ENCODE measurements at places on chromosomes 3 and 15.

GRCh38 chr3:176431038-176431418, 766.3 kb downstream of the TBL1XR1 start:
- no peak for DNase-seq
- H3K27me3 ChIP-seq: no peaks in the 10 kb centered on the region
- H3K36me3 ChIP-seq: no peaks in the 10 kb centered on the region

GRCh38 chr15:64156652-64157331, 5.3 kb downstream of the SNX22 start:
- H3K27ac ChIP-seq: no peak overlapping the region
- peaks cover 27% of the 10 kb centered on the region for H3K36me3 ChIP-seq
- H3K4me1 ChIP-seq: no peaks in the 10 kb centered on the region
- H3K4me3 ChIP-seq: no peak overlapping the region
- no peak for DNase-seq
- no peaks in the 10 kb centered on the region for H3K27me3 ChIP-seq

GRCh38 chr15:45177285-45177684, 10.5 kb downstream of the SHF start:
- DNase-seq: no peak
- H3K4me1 ChIP-seq: no peaks in the 10 kb centered on the region
- H3K27me3 ChIP-seq: no peaks in the 10 kb centered on the region
- H3K36me3 ChIP-seq: no peaks in the 10 kb centered on the region
- no peak overlapping the region for H3K4me3 ChIP-seq

DNA sequence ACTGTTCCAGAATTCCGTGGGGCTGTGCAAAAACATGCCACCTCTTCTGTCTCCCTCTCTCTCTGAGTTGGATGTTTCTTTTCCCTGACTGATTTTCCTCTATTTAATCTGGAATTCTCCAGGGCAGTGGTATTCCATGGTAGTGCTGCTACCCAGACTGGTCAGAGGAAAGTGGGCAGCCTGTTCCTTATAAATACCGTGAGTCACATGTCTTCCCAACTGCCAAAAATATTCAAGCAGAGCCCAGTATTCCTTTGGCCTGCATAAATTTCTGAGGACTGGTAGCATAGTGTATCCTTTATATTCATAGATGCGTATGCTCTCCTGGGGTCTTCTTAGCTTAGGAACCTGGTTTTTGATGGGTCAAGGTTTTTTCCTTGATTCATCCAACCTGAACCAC, 40.9 kb downstream of the CEMIP start:
- no peaks in the 10 kb centered on the region for H3K27me3 ChIP-seq
- H3K27ac ChIP-seq: no peak overlapping the region
- peaks cover 8% of the 10 kb centered on the region for H3K4me1 ChIP-seq
- no peak overlapping the region for H3K4me3 ChIP-seq
- no peak for DNase-seq

- H3K4me1 ChIP-seq: no peaks in the 10 kb centered on the region
- peak; percentile 39 for DNase-seq
- no peak overlapping the region for H3K4me3 ChIP-seq
- no peaks in the 10 kb centered on the region for H3K36me3 ChIP-seq
Measured at GRCh38 chr3:21620511-21621155, 130.4 kb downstream of the ZNF385D start.

GRCh38 chr15:84818261-84819131, 1.3 kb downstream of the ALPK3 start:
- H3K36me3 ChIP-seq: no peaks in the 10 kb centered on the region
- DNase-seq: no peak

DNA sequence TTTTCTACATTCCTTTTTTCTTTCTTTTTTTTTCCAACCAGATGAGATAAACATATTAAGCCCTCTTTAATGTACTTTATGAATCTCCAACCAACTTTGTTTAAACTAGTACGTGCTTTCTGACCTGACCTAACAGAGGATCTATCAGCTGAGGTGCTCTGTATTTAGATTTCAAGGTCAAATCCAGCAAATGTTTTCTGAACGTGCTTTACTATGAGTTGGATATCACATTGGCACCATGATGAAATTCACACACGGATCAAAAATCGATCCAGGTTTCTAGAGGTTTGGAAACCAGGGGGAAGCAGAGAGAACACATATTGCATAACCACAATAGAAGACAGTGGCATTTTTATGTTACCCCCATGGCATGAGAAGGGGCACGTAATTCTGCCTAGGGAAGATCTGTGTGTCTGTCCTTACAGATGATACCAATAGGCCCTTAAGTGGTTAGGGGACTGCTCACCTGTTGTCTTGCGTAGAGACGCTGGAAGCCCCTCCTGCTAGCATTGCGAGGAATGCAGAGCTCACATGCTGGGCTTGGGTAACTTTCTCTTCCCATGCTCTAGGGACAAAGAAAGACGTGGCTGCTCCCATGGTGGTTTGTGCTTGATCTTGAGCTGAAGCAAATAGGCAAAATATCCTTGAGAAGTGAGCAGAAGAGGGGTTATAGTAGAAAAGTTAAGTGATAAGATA, 59.3 kb upstream of the ABHD10 start:
- no peak overlapping the region for H3K27ac ChIP-seq
- DNase-seq: no peak
- peaks cover 57% of the 10 kb centered on the region for H3K4me1 ChIP-seq
- H3K36me3 ChIP-seq: peaks cover 72% of the 10 kb centered on the region
- no peak overlapping the region for H3K4me3 ChIP-seq

DNA sequence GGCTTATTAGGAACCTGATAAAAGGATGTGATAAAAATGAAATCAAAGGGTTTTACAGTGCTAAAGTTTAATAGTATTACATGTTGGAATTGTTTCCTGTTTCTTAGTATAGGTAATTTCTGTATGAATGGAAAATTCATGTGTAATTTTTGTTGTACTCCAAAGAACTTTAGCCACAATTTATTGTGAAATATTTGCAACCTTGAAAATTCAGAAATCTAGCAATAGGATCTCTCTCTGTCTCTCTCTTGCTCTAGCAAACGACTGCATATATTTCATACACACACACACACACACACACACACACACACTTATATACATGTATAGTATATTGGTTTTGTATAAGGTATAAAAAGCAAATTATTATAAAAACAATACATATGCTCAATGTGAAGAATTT, 59.6 kb downstream of the PIAS1 start:
- H3K27me3 ChIP-seq: no peaks in the 10 kb centered on the region
- H3K4me3 ChIP-seq: no peak overlapping the region
- no peak overlapping the region for H3K27ac ChIP-seq
- no peak for DNase-seq

GRCh38 chr3:4515916-4516579, 22.9 kb downstream of the ITPR1 start:
- H3K36me3 ChIP-seq: no peaks in the 10 kb centered on the region
- no peaks in the 10 kb centered on the region for H3K4me1 ChIP-seq
- no peak overlapping the region for H3K4me3 ChIP-seq
- no peak overlapping the region for H3K27ac ChIP-seq
- DNase-seq: no peak

DNA sequence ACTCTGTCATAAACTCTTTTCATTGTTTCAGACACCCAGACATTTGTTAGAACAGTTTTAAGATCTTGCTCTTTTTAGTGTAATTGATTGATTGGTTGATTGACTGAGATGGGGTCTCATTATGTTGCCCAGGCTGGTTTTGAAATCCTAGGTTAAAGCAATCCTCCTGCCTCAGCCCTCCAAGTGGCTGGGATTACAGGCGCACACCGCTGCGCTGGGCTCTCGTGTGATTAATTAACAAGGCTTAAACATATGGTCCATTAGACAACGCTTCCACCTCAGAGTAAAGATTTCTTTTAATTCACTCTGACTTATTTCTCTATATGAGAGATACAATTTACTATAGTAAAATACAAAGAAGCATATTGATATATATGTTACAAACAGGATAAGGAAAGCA, 114.0 kb upstream of the C2CD4B start:
- no peaks in the 10 kb centered on the region for H3K4me1 ChIP-seq
- H3K27me3 ChIP-seq: peaks cover 4% of the 10 kb centered on the region
- no peak for DNase-seq

DNA sequence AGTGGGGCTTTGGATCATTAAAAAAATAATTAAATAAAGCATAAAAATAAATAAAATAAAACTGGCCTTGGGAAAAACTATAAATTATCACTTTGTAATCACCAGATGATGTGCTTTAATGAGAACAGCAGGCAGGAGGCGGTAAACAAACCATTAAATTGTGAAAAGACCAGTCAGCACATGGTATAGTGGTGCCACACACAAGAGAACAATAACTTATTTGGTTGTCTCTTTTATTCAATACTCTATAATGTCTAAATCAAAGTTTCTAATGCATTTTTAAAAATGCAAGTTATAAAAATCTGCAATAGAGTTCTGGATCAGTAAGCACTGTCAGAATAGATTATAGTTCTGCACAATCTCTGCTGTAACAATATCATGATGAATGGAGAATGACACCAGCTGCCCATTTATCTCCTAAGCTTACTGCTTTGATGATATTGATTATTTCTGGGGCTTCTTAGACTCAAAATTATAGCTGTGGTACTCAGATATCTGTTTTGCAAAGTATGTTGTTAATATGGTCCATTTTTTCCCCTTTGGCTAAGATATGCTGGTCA, 259.3 kb downstream of the NAALADL2 start:
- H3K36me3 ChIP-seq: no peaks in the 10 kb centered on the region
- no peak overlapping the region for H3K27ac ChIP-seq
- no peak for DNase-seq
- no peaks in the 10 kb centered on the region for H3K27me3 ChIP-seq
- no peak overlapping the region for H3K4me3 ChIP-seq

DNA sequence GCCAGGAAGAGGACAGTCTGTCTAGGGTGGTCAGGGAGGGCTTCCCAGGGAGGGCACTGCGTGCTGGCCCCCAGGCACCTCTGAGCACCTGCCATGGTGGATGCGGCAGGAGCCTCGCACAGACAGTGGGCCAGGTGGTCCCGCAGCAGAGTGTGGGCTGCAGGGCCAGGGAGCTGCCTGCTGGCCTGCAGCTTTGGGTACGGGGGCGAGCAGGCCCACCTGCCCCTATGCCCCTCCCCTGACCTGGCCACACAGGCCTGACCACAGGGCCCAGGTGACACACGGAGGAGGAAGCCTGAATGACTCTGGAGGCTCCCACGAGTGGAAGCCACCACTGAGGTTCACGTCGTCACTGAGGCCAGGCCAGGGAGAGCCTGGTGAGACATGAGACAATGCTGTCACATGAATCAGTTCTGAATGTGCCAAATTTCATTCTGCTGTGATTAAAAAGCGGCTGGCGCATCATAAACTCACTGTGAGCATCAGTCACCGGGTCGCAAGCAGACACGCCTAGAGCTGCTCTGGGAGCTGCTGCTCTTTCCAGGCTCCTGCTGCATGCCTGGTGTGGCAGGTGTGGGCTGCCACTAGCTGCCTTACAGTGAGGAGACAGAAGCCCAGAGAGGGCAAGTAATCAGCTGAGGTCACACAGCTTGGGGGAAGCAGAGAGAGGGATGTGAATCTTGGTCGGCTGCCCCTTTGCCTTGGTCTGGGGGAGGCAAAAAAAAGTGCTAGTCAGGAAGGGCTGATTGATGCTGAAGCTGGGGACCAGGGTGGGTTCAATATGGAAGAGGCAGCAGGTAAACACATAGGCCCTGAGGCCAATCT, 39.5 kb upstream of the IQSEC1 start:
- DNase-seq: peak; percentile 55
- H3K36me3 ChIP-seq: no peaks in the 10 kb centered on the region
- H3K27me3 ChIP-seq: no peaks in the 10 kb centered on the region
- peak overlapping the region; percentile 31 for H3K4me3 ChIP-seq

GRCh38 chr3:99920481-99921376, 103.1 kb downstream of the CMSS1 start:
- no peak overlapping the region for H3K4me3 ChIP-seq
- H3K27ac ChIP-seq: no peak overlapping the region
- peaks cover 18% of the 10 kb centered on the region for H3K4me1 ChIP-seq
